ENCODE measurements at places on chromosomes 13 and 19.

DNA sequence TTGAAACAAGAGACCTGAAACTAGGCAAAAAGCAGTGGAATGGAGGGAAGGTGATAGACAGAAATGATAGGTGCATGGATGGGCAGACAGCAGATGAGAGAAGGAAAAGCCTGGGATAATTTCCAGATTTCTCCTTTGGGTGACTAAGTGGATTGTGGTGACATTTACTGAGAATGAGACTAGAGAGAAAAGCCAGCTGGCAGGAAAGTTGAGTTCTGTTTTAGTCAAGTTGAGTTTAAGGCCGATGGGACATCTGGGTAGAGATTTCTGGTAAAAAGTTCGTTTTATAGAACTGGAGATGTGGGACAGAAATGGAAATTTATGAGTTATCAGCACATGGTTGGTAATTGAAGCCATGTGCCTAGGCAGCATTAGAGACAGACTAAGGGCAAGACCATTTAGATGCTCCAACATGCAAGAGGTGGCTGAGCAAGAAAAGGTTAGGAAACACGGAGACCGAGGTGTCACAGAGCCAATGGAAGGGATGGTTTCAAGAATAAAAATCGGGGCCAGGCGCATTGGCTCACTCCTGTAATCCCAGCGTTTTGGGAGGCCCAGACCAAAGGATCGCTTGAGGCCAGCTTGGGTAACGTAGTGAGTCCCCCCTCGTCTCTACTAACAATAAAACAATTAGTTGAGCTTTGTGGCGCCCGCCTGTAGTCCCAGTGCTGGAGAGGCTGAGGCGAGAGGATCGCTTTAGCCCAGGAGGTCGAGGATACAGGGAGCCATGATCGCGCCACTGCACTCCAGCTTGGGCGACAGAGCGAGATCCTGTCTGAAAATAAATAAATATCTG, 9.6 kb upstream of the DGKH start:
- no peak for DNase-seq

DNA sequence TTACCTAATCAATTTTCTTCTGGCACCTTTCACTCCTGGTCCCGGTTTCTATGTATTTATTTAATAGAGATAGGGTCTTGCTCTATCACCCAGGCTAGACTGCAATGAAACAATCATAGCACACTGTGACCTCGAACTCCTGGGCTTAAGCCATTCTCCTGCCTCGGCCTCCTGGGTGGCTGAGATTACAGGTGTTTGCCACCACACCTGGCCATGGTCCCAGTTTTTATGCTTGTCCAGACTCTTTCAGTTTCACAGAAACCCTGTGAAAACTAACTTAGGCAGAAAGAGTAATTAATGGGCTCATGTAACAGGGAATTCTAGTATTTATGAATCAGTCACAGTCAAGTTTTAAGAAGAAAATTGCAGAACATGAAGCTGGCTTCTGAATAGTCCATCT, 9.0 kb upstream of the STK24 start:
- DNase-seq: no peak

DNA sequence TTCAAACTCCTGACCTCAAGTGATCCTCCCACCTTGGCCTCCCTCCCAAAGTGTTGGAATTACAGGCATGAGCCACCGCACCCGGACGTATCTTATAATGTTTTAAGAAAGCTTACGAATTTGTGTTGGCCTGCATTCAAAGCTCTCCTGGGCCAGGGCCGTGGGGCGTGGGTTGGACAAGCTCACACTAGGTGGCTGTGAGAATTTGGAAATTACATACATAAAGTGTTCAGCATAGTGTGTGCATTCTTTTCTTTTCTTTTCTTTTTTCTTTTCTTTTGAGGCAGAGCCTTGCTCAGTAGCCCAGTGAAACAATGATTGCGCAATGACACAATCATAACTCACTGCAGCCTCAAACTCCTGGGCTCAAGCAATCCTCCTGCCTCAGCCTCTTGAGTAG, 2.6 kb downstream of the ZSWIM4 start:
- DNase-seq: peak; percentile 74

GRCh38 chr13:84433024-84433423, 550.8 kb upstream of the SLITRK1 start:
- DNase-seq: peak; percentile 61

DNA sequence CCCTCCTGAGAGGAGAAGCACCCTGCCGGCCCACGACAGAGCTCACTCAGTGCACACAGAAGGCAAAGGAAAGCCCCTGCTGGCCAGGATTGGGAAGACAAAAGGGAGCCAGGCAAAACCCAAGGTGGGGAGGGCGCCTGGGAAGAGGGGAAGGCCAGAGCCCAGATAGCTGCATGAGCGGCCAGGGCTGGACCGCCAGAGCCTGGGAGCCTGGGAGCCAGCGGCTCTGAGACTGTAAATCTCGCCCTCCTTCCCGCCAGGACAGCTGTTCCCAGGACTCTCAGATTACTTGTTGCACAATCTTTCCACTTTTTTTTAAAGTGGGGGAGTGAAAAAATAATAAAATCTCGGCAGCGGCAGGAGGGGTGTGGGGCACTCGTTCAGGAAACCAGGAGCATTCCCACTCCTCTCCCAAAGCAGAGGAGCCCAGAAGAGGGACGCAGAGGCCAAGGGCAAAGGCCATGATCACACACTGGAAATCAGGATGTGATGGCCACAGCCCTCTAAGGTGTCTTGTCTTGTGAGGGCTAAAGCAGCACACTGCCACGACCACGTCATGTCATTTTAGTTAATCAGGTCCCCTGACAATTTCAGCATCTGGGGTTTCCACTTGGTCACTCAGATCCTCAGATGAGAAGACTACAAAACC, 19.6 kb upstream of the EPHX3 start:
- DNase-seq: peak; percentile 95

GRCh38 chr13:81714513-81714912, 1373.6 kb upstream of the SPRY2 start:
- DNase-seq: no peak

DNA sequence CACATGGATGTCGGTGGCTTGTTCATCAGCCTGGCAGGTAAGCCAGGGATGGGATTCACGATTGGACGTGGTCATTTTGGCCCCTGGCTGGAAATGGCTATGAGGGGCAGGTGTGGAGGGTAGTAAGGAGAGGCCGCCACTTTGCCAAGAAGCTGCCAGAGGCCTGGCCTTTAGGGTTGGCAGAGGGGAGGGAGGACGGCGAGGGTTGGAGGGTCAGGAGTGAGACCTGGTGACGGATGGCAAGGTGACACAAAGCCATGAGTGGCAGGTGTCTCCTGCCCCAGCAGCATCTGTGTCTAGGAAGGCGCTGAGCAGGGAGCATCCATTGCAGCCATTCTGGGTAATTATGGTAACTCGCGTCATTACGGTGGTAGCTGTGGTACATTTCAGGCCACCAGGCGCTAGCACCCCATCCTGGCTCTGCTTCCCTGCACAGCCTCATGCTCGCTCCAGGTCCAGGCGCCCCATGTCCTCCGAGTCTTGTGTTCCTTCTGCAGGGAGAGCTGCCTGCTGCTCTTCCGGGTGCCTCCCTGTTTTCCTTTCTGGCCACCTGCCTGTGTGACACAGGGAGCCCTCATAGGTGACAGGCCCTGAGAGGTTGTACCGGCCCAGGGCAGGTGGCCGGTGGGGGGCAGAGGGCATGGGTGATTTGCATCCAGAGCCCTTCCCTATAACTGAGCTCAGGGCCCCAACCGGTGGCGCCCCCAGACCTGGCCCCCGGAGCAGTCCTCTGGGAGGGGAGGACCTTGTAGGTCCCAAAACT, 4.2 kb downstream of the SSBP4 start:
- no peak for DNase-seq

GRCh38 chr13:106586648-106587166, 18.8 kb upstream of the ARGLU1 start:
- DNase-seq: no peak

DNA sequence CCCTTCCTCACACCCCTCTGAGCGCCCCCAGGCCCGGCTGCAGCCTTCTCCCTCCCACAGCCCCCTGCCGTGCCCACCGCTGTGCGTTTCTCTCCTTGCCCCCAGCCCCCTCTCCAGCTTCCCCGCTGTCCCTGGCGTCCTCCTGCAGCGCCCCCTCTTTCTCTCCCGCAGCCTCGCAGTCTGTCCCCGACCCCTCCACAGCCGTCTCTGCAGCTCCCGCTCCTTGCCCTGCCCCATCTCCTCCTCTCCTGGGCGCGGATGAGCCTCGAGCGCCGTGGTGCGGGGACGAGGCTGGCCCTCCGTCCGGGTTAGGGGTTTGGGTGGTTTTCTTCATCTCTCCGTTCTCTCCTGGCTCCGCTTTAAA, 1.1 kb downstream of the KMT5C start:
- DNase-seq: peak; percentile 51

- peak; percentile 78 for DNase-seq
Measured at GRCh38 chr13:113742000-113742441, 17.0 kb upstream of the TMEM255B start.

GRCh38 chr13:44292545-44292944, 81.1 kb upstream of the SERP2 start:
- DNase-seq: no peak

DNA sequence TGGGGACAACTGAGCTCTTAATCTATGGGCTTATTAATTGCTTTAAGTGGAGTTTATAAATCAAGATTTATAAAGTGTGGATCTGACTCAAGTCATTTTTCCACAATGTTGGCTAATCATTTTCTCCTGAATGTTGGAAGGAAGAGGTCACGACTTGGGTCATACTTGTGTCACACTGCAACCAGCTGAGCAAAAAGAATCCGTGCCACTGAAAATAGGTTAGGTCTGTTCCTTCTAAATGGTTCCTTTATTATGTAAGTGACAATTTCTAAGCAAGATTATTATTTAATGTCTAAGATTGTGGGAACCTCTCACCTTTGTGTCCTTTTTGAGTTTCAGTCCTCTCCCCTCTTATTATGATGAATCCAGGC, 178.6 kb downstream of the SHISA2 start:
- no peak for DNase-seq

Measured in adipocyte (in vitro differentiated cells).